A549 treated with Hydrocortisone at 1 μM for 4 hours (cell line): ENCODE measurements at places on chromosomes 7 and 10. TPM values are rescaled to one million over a fixed set of nuclear protein-coding genes. Genes with fewer than 3 reads are reported as not detected.

ANKRD61 gene
- total RNA-seq, result 0.53 to 0.84 TPM (median 0.72 TPM) in 5 replicates

SLC13A1 gene
- total RNA-seq, result not detected in 5 replicates

NUTM2D gene
- total RNA-seq, result 0.96 to 1.4 TPM (median 1.2 TPM) in 5 replicates

VIPR2 gene
- 0.02 to 0.06 TPM (median 0.04 TPM) in 4 of 5 replicates, not detected in the other for total RNA-seq

UPK3B gene
- total RNA-seq, result 11.5 to 19.6 TPM (median 17.6 TPM) in 5 replicates

PRPS1L1 gene
- not detected in 5 replicates for total RNA-seq

ZNF804B gene
- total RNA-seq, result not detected in 5 replicates

EGR2 gene
- total RNA-seq, result 0.21 to 0.52 TPM (median 0.28 TPM) in 5 replicates

CALML5 gene
- total RNA-seq, result not detected in 5 replicates

BLOC1S2 gene
- 94.5 to 106 TPM (median 96.5 TPM) in 5 replicates for total RNA-seq

NPY4R gene
- 24.7 to 53.5 TPM (median 40.8 TPM) in 5 replicates for total RNA-seq

CTTNBP2 gene
- total RNA-seq, result 0.18 to 0.54 TPM (median 0.40 TPM) in 5 replicates

TAF6 gene
- total RNA-seq, result 61.2 to 74.5 TPM (median 65.1 TPM) in 5 replicates

TCAF2 gene
- 0.89 to 1.7 TPM (median 1.2 TPM) in 5 replicates for total RNA-seq

SEMA3D gene
- 0.01 to 0.07 TPM (median 0.02 TPM) in 4 of 5 replicates, not detected in the other for total RNA-seq

MDFIC gene
- total RNA-seq, result 14.9 to 23.1 TPM (median 18.5 TPM) in 5 replicates

TFPI2 gene
- 215 to 326 TPM (median 237 TPM) in 5 replicates for total RNA-seq

TMEM178B gene
- total RNA-seq, result 1.2 to 2.1 TPM (median 1.5 TPM) in 5 replicates

CFAP69 gene
- total RNA-seq, result 1.4 to 2.0 TPM (median 1.7 TPM) in 5 replicates

FAM25C gene
- total RNA-seq, result 0.59 to 2.9 TPM (median 0.93 TPM) in 4 of 5 replicates, not detected in the other

CYP3A5 gene
- total RNA-seq, result 1.5 to 2.2 TPM (median 1.8 TPM) in 5 replicates

ADRA2A gene
- total RNA-seq, result 0.06 to 0.11 TPM (median 0.07 TPM) in 4 of 5 replicates, not detected in the other

NEUROD6 gene
- total RNA-seq, result not detected in 5 replicates

BMI1 gene
- 29.8 to 40.6 TPM (median 36.0 TPM) in 5 replicates for total RNA-seq

AKR1E2 gene
- 6.3 to 7.3 TPM (median 7.0 TPM) in 5 replicates for total RNA-seq

SORCS1 gene
- total RNA-seq, result not detected in 5 replicates

CDCA7L gene
- total RNA-seq, result 15.1 to 20.9 TPM (median 16.0 TPM) in 5 replicates
